ENCODE measurements at places on chromosomes 7 and 10.

GRCh38 chr10:634256-634655 is 55.2 kb downstream of the DIP2C start:
- DNase-seq: peak; percentile 4

DNA sequence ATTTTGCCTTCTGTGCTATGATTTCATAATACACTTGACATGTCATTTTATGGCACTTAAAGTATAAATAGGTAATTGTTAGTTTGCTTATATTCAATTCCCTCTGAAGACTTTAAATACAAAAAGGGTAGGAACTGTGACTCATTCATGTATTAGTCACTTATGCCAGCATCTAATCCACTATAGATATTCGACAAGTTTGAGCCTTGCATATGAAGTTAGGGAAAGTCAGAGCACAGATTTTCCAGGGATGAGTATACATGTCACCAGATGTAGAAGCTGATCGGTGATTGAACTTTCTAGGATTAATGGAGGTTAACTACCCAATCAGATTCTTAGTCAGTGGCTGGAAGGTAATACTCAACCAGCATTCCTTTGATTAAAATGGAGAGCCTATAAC is 1321.5 kb downstream of the XPNPEP1 start:
- DNase-seq: no peak

DNA sequence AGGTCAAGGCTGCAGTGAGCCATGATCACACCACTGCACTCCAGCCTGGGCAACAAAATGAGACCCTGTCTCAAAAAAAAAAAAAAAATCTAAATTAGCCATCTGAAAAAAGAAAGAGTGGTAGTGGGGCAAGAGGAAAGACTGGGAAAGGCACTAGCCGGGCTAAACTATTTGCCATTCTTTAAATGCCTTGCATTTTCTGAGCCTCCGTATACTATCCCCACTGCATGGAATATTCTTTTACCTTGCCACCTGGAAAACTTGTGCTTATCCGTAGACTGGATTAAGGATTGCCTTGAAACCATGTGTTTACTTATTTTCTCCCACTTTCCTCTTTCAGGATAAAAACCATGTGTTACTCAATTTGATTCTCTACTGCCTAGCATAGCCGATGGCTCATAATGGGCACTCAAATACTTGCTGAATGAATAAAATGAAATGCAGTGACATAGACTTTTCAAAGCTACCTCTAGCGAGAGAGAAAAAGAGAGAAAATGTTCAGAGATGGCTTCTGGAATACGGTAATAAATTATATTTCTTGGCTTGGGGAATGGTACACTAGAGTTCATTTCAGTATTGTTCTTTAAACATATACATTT is 30.6 kb downstream of the HYCC1 start:
- DNase-seq: no peak

DNA sequence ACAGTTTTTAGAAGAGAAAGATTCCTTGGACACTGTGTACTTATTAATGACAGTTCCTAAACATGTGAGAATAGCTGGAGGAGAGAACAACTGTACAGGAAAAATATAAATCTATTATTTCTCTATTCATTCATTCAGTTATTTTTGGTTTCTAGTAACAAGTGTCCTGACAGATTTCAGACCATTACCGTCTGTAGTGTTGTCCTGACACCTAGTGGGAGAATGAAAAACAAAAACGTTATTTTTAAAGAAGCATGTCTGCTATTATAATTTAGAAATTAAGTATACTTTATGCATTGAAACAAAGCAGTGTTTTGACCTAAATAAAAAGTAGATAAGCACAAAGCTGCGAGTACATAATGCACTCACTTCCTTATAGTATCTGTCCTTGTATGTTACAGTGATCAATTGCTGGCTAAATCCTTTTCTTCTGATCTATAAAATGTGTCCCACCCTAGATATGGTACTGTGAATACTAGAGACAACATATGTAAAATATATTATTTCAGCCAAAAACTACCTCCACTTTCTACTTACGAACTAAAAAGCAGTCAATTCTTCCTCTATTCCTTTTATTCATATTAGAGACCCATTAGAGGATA is 575.6 kb downstream of the ARL4A start:
- no peak for DNase-seq

DNA sequence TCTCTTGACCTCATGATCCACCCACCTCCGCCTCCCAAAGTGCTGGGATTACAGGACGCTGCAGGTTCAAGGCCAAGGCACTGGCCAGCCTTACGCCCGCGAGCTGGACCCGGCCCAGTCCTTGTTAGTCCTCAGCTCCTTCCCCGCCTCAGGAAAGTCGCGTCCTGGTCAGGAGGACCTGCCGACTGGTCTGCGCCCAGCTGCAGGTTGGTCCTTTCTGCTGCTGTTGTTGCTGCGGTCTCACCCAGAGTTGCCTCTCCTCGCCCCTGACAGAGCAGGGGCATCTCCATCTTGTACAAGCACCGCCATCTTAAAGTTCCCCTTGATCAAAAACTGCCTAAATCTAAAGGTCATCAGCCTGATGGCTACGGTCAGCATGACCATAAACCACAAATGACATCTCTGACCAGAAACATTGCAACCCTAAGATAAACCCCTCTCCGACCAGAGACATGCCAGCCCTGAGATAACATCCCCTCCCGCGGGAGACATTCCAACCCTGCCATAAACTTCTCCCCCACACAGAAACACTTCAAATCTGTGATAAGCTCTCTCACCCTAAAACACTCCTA is 13.9 kb upstream of the BMS1 start:
- DNase-seq: no peak

- no peak for DNase-seq
Measured at GRCh38 chr10:119723624-119724023, 2.2 kb upstream of the INPP5F start.

- DNase-seq: no peak
Measured at GRCh38 chr7:28355635-28356319, 56.5 kb upstream of the CREB5 start.

GRCh38 chr10:119306514-119306951 is 99.2 kb downstream of the GRK5 start:
- DNase-seq: no peak

DNA sequence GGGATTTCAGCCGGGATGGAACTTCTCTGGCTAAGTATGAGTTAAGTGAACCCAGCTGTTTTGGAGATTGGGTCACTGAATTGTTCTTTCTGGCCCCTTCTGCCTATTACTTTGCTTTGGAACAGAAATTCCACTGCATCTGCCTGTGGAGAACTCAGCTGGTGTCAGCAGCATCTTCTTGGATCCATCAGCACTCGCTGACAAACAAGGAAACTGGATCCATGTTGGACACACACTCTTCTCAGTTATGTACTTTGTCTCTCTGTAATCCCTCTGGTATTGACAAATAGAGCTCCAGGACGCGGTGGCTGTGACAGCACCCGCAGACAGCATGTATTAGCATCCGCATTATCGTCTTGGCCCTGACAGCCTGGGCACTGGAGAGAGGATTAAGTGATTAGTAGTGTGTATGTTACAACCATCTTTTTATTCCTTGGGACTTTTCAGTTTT is 73.0 kb upstream of the BMPER start:
- peak; percentile 28 for DNase-seq

DNA sequence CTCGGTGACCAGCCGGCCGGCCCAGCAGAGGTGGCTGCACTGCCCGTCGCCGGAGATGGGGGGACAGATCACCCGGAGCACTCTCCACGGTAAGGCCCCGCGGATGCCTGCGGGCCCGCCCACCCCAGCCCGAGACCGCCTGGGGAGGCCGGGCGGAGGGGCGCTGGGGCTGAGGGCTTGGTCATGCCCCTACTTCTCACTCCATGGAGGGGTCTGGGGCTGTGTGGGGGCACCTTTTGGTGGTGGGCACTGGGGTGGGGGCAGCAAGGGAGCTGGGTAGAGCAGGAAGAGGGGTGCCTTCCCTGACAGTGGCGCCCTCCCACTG is 61.8 kb downstream of the NEURL1 start:
- no peak for DNase-seq

GRCh38 chr7:142957723-142958122 is 4.4 kb downstream of the KEL start:
- DNase-seq: no peak

DNA sequence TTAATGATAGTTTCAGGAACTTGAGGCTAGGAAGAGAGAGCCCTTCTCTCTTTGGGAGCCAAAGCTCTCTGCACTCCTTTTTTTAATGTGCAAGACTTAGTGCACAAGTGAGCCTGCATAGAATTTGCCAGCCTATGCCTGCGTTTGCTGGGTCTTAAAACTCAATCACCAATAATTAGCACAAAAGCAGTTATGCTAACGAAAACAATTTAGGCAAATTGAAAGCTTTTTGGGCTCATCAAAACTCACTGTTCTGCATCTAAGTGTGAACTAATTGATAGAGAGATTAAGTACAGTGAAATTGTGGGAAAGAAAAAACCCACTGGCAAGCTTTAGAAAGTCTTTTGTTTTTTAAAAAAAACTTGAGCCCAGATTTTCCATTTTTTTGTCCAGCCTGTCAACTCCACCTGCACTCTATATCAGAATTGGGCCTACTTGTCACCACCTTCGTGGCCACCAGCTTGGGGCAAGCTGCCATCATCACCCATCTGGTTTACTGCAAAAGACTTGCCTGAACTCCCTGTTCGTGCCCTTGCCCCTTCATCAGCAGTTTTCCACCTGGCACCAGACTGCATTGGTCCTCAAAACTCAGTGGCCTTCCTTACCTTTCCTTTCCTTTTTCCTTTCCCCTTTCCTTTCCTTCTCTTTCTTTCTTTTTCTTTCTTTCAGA is 37.8 kb downstream of the CRHR2 start:
- DNase-seq: no peak

GRCh38 chr7:130922206-130923112 is 188.5 kb upstream of the KLF14 start:
- no peak for DNase-seq

GRCh38 chr10:79355420-79356017 is 8.2 kb downstream of the PPIF start:
- no peak for DNase-seq

GRCh38 chr7:158252837-158253669 is 334.6 kb downstream of the PTPRN2 start:
- no peak for DNase-seq
